ENCODE measurements at places on chromosomes 13 and 19.

- no peak for DNase-seq
Measured at GRCh38 chr13:74695021-74695800, 561.0 kb upstream of the KLF12 start.

DNA sequence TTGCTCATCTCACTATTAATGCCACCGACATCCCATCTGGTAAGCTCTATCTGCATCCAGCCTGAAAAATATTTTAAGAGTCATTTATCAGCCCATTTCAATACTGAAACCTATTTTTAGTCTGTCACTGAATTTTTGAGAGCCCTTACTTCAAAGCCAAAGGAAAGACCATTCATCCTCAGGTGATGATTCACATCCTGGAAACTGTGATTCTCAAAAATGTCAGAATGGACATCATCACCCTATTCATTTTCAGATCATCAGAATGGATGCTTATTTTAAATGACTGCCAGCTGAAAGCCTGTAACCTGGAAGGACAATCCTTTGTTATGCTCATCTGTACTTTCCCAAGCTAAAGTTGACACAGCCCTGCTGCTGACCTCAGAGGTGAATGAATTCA is 27.0 kb downstream of the TNFSF11 start:
- DNase-seq: no peak

GRCh38 chr13:20460761-20461160 is 64.9 kb downstream of the CRYL1 start:
- DNase-seq: no peak

GRCh38 chr19:7670790-7671189 is 1.9 kb downstream of the RETN start:
- DNase-seq: no peak

Data from epithelial cell of proximal tubule (primary cell).